ENCODE measurements at places on chromosomes 5 and 9.

- DNase-seq, result no peak
Observed at GRCh38 chr9:69555802-69556201, 116.4 kb downstream of the APBA1 start.

DNA sequence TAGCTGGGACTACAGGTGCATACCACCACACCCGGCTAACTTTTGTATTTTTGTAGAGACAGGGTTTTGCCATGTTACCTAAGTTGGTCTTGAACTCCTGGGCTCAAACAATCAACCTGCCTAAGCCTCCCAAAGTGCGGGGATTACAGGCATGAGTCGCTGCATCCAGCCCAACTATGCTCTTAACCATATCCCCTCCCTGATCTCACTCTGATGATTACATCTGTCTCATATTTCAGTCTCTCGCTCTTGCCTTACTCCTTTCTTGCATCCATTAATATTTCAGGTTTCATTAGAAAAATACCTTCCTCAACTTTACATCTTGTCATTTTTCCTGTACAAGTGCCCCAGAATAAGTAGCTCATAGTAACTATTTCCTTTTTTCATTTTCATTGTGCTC lies 61.0 kb upstream of the BASP1 start:
- no peak for DNase-seq

- DNase-seq, result no peak
Observed at GRCh38 chr5:146897061-146897460, 18.5 kb upstream of the PPP2R2B start.

- no peak for DNase-seq
Observed at GRCh38 chr5:158807-159447, 32.4 kb upstream of the LRRC14B start.

GRCh38 chr5:96121364-96121763 lies 159.7 kb upstream of the ELL2 start:
- DNase-seq, result no peak

- no peak for DNase-seq
Observed at GRCh38 chr5:79263-79662, 12.7 kb upstream of the PLEKHG4B start.

- DNase-seq, result no peak
Observed at GRCh38 chr9:6905850-6906375, 148.1 kb downstream of the KDM4C start.

DNA sequence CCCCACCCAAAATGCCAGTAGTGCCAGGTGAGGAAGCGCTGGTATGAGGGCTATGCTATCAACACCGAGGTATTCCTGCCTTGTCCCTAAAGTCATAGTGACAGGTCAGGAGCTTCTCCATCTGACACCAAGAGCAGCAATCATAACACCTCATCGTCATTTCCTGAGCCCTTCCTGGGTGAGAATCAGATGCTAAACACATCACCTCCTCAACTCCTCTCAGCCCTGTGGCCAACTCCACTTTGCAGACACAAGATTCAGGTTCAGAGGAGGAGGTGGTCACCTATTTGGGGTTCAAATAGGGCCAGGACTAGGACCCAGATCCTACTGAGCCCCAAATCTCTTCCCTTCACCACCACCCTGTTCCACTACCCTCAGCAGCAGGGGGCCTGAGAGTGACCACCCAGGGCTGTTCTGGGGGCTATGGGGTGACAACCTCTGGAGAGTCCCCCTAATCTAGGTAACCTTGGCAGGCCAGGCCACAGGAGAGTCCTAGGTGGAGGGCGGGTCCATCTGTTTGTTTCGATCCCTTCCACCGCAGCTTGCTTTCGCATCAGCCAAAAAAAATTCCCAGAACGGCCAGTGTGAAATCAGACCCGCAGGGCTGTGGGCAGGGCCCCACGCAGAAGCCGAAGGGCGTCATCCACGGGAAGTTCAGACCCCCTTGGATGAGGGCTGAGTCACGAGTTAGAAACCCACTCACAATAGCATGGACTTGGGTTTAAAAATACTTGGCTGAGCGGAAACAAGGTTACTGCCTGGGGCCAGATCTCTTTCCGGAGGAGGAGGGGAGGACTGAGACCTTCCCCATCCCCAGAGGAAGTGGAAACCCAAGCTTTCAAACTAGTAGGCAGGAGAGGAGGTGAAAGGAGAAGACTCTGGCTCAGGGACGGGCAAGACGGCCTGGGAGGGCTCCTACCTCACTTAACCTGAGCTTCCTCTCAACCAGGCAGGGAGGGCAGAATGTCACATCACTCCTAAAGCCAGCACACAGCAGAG lies 8.7 kb downstream of the STK10 start:
- peak; percentile 54 for DNase-seq

DNA sequence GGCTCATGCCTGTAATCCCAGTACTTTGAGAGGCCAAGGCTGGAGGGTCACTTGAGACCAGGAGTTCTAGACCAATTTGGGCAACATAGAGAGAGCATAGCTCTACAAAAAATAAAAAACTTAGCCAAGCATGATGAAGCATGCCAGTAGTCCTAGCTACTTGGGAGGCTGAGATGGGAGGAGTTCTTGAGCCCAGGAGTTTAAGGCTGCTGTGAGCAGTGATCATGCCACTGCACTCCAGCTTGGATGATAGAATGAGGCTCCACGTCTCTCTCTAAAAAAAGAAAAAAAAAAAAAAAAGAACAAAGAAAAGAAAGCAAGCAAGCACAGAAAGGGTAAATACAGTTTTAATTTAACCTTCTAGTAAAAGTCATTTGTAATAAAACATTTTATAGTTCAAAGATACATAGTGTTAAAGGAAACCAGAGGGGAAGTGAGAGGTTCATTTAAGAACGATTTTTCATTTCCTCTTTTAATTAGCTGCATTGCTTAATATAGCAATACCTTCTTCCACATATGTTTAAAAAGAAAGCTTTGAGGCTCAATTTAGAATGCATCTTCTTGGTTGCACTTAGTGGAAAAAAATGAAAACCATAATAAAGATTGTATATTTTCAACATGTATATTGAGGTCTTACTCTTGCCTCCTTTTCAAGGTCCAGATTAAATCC lies 14.9 kb downstream of the GAPT start:
- no peak for DNase-seq

GRCh38 chr5:154372661-154373060 lies 73.1 kb upstream of the SAP30L start:
- no peak for DNase-seq

- peak; percentile 82 for DNase-seq
Observed at GRCh38 chr5:132063090-132063911, 2.8 kb downstream of the IL3 start.

GRCh38 chr9:114552706-114553105 lies 34.9 kb upstream of the ATP6V1G1 start:
- no peak for DNase-seq

GRCh38 chr9:130406278-130406895 lies 38.4 kb upstream of the ASS1 start:
- no peak for DNase-seq

DNA sequence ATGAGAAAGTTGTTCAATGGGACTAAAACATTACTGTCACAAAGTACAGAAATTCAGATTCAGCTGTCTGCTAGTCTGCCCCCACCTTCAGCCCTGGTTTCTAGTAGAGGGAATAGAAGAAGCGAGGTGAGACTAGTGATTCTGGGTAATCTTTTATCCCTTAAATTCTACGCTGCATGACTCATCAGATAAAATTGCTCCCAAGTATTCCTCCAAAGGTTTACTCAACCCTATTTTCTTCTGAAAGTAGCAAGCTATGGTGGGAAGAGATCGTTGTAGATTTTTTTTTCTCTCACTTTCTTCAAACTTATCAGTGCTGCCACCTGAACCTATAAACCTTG lies 318.9 kb upstream of the RIOK2 start:
- no peak for DNase-seq

DNA sequence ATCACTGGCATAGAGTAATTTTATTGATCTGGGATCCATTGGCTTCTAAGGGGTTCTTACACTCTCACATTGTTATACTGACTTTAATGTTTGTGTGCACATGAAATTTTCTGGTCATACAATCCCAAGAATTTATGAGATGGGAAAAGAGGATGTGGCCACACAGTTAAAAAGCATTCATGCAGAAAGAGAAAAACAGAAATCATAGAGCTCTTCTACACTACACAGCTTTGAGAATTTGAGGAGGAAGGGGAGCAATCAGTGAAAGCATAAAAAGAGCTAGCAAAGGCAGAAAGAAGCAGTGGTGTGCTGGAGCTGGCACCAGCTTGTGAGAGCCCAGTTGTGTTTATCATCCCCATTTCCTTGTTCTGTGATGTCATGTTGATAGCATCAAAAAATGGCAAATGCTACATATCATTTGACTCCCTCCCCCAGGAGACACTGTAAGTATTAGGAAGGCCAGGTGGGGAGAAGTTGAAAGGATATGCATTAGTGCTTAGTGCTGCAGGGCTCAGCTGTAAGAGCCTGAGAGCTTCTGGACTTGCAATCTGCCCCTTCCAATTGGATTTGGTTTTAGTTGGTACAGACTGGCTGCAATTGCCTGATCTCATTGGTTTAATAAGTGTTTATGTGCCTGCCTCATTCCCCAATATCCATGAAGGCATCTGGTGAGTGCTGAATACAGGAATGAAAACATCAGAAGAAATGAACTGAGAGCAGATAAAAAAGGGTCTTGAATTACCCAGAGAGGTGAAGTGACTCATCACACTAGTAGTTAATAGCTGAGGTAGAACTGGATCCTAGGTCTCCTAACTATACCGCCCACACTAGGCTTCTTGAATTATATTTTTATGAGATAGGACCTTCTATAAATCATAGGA lies 30.9 kb downstream of the RHOBTB3 start:
- DNase-seq, result no peak

- no peak for DNase-seq
Observed at GRCh38 chr5:16540421-16540820, 74.8 kb upstream of the ZNF622 start.

DNA sequence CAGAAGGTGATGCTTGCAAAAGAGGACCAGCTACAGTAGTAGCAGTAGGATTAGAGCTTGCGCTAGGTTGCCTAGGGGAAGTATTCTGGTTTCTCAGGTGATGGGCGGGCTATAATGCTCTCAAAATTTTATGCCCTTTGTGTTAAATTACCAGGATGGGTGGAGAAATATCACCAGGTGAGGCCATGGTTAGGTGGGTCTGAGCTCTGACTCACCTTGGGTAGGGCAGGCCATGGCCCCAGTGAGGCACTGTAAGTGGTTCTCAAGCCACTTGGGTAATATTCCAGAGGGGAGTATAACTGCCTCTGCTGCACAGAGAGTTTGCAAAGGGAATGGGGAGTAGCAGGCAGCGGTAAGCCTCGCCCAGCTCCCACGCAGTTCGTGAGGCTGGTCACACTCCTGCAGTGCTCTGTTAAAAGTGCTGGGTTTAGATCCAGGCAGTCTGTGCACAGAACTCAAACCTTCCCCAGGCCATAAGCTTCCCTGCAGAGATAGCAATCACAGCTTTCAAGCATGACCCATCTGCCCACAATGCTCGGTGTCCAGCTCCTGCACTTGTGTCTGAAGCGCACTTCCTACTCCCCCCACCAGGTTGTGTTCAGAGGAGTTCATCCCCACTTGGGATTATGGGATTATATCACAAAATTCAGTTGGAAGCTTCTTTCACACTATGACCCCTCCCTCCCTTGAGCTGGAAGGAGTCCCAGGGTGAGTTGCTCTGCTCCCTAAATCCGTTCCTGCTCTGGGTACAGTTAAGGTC lies 575.0 kb downstream of the CHSY3 start:
- DNase-seq, result no peak

DNA sequence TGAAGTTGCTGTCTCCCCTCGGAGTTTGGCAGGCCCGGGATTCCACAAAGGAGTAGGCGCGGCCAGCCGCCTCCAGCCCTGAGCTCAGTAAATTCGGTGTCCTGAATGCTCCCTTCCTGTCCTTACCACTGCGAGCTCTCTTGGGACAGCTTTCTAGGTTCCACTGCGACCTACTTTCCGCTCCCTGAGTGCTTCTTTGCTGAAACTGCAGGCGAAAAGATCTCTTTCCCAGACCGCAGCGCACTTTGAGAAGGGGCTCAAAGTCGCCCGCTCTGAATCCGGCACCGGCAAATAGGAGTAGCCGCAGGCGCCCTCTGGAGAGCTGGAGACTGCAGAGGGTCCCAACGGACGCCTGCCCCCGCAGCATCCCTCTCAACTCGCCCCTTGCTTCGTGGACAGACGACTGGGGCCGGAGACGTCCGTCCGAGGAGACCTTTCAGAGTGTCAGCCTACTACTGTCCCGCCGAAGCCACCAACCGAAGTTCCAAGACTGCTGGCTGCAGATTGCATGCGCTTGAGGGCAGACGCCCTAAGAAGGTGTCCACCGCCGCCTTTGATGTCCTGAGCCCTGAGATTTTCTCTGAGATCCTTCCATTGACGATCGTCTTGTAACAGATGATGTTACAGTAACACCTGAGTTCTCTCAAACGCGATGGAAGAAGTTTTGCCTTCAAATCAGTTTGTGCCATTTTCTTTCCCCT lies 96.0 kb downstream of the ANXA2R start:
- no peak for DNase-seq

GRCh38 chr5:14838396-14839319 lies 32.9 kb downstream of the ANKH start:
- no peak for DNase-seq

DNA sequence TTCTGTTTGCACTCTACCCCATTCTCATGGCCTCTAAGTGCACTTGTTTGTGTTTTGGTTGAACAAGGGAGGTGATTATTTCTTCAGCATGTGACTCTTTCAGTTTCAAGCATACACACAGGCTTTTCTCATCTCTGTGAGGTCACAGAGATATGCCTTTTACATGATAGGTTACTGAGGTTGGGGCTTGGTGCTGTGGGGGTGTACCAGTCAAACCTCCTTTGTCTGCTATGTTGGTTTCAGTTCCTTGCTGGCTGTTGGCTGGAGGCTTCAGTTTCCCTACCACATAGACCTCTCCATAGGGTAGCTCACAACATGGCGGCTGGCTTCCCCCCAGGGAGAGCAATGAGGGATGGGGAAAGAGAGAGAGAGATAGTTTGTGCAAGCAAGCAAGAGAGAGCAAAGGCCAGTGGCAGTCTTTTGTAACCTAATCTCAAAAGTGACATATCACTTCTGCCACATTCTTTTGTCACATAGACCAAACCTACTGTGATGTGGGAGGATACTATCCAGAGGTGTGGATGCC lies 96.7 kb upstream of the SEMA6A start:
- DNase-seq, result no peak

DNA sequence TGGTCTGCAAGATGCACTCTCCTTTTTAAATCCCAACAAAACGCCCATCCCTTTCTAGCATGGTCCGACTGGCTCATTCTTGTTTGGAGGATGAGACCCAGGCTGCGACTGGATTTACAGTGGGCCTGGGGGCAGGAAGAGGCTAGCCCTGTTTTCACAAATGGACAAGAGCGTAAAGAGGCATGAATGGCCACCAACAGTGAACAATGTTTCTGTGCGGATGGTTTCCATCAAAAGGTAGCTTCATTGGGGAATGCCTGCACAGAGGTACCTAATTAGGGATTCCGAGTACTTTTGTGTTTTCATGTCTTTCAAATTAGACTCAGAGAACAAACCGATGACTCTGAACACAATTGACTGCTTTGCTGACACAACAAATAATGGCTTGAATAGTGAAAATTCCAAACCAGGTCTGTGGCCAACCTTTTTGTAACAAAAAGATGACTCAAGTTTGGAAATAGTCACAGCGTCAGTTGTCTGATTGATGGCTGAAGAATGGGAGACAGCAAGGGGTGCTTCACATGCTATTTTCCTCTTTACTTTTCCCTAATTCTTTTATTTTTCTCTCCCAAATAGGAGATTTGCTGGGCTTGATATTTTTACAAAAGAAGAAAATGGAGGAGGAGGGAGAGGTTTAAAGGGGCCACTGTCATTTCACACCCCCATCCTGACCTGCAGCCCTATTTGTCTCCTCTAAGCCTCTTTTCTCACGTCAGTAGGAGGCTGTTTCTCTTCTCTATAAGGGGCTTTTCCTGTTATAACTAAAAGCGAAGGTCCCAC lies 208.1 kb upstream of the S1PR3 start:
- DNase-seq, result no peak

- DNase-seq, result no peak
Observed at GRCh38 chr5:139817362-139817761, 21.8 kb downstream of the PSD2 start.

Data from activated gamma-delta T cell treated with Interleukin-2 at 50 U/mL for 16 hours (primary cell).